ENCODE measurements at places on chromosomes 1 and 21.

- DNase-seq = no peak
Measured at GRCh38 chr1:26970810-26971209, 10.5 kb upstream of the KDF1 start.

GRCh38 chr1:1210726-1211540, 3.0 kb downstream of the TNFRSF4 start:
- DNase-seq = no peak

DNA sequence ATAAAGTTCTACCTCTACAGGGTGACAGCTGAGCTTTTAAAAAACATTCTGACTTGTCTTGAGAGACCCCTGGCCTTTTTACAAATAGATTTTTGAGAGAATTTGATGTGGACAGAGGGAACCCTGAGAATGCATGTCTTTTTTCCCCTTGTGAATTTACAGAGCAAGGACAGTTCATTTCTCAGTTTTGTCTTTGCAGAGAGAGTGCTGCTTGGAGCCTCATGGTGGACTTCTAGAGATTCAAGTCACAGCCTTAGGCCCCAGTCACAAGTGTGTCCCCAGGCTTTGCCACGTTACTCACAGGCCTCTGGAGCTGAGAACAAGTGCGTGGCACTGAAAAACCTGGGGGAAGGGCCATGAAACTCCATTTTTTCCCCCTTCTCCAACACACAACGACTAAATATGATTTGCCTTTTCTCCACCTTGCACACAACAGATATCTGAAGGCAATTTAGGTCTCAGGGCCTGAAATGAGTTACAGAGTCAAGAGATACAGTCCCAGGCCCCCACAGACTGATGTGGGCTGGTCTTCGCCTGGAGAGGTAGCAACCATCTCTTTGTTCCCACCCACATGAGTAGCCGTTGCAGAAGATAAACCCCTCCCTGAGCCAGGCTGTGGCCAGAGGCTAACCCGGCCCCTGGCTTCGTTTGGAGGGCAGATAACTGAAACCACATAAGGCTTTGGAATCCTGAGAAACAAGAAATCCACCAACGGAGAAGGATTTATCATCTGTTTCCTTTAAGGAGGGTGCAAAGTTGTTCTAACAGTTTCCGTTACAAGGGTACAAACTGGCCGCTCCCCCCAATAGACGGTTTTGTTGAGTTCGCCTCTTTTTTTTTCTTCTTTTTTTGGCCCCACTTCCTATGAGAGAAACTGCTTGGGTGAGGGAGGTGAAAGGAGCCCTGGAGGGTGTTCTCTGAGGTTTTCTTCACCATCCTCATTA, 1.0 kb upstream of the PIGV start:
- peak; percentile 13 for DNase-seq

DNA sequence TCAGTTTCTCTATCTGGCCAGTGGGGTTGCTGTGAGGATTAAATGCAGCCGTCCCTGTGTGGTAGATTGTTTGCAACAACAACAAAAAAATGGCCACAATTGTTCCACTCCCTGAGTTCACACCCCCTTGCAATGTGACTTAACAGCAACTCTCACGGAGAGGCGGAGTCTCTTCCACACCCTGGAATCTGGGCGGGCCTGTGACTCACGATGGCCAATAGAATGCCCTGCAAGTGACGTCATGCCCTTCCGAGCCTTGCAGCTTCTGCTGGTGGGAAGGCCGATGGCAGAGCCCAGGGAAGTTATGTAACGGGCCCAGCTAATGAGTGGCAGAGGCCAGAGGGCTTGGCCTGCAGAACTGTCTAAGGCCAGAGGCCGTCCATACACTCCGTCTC, 87.9 kb downstream of the RIPK4 start:
- DNase-seq = no peak

DNA sequence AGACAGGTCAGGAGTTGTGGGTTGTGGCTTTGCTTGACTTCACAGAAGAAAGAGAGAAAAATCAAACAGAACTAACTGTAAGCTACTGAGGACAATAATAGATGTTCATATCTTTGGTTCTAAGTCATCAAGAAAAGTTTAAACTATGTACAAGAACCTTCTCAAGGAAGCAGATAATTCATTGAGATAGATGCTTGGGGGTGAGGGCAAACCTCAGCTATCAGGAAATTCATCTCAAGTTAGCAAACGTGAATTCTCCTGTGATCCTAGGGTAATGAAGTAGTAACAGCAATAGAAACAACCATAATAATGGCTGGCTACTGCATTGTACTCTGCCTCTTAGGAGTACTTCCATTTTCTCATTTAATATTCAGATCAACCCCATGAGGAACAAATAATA, 506.2 kb downstream of the PLPP3 start:
- DNase-seq = no peak

DNA sequence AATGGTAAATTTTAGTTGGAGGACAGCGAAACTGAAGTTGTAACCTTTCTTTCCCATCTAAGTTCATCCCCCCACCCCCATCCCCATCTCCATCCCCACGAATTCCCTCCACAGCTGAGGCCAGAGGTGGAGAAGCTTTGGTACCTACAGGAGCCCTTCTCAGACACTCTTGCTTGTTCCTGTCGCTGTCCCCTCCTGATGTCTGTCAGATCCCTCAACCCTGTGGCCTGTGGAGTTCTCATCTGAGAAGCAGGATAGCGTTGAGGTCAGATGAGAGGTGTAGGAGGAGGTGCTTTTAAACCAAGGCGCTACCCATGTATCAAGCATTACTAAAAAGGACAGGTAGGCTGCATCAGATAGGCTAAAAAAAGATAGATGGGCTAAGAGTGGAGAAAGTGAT, 769 bp downstream of the NTPCR start:
- DNase-seq = no peak

- DNase-seq = no peak
Measured at GRCh38 chr1:100299521-100300222, 33.7 kb downstream of the RTCA start.

DNA sequence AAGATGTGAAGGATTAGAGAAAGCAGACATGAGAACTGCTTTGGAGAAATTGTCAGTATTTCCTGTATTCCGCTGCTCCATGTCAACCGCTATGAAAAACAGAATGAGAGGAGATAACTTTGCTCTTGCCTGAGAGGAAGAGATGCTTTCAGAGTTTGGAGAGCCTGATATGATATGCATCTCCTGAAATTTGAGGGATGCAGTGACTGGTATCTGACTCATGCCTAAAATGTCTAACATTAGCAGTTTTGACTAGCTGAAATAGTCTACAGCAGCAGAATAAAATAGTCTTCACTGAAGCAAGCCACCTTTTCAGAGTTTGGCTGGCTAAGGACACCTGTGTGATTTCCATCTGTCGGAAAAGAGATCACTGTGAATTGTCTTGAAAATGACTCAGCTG, 165.8 kb upstream of the LRRC7 start:
- no peak for DNase-seq

DNA sequence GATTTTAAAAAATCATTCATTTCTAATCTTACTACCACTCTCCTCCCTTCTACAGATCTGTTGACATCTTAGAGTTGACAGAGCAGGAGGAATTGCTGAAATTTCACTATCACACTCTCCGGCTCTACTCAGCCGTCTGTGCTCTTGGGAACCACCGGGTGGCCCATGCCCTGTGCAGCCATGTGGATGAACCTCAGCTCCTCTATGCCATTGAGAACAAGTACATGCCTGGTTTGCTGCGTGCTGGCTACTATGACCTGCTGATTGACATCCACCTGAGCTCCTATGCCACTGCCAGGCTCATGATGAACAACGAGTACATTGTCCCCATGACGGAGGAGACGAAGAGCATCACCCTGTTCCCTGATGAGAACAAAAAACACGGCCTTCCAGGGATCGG, 276.7 kb downstream of the ZP4 start:
- no peak for DNase-seq

DNA sequence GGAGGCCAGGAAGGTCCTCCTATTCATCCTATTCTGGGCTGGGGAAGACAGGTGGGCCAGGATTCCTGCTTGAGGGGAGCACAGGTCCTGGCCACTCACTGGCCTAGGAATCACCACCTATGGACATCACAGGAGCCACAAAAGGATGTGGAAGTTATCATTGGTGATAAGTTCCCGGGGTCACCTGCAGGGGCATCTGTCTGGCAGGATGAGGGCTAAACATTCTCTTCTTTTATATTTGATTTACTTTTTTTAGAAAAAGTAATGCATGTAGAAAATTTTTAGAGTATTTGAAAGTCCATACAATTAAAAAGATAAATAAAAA, 33.2 kb upstream of the KIAA0040 start:
- no peak for DNase-seq

- DNase-seq = no peak
Measured at GRCh38 chr1:192435704-192436103, 118.9 kb downstream of the RGS21 start.

DNA sequence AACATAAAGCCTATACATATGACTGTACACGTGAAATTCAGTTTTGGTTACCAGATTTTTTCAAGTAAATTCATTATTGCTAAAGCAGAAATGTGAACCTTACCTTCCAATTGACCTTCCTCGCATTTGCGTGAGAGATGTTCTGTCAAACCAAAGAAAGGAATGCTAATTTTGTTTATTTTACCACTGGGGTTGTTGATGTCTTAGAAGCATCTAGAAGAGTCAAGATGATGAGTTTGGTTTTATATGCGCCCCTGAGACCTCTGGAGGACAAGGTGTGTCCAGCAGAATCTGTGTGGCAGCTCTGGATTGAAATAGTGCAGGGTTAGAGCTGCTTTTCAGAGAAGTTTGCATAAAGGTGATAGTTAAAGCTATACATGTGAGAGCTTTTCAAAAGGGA, 48.4 kb downstream of the ZBTB40 start:
- no peak for DNase-seq

GRCh38 chr1:29381426-29381825, 145.1 kb downstream of the PTPRU start:
- no peak for DNase-seq

DNA sequence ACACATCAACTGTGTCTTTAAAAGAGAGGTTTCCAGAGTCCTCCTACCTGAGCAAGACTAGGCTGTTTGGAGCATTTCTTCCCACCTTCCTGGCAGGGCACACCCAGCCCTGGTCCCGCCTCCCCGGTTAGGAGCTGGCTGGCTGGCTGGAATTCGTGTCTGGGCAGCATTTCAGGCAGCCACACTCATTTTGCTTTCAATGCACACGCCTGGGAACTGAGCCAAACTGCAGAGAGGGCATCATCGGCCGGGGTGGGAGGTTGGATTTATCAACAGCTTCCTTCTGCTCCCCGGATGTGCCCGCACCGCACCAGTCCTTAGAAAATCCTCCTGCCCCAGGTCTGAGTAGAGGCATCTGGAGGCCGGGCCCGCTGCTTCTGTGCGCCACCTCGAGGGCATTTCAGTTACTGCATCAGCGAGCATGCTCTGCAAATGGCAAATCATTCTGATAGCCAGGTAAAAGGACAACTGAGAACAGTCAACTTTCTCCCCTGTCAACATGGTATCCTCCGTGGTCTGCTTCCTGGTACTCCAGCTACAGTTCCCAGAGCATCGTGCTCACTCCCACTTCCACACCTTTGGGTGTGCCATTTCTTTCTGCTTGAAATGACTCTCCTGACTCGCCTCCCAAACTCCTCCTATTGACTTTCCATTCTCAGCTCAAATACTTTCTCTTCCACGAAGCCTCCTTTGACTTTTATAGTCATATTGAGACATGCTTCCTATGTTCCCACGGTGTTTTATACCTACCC, 20.6 kb downstream of the TCEA3 start:
- peak; percentile 79 for DNase-seq

DNA sequence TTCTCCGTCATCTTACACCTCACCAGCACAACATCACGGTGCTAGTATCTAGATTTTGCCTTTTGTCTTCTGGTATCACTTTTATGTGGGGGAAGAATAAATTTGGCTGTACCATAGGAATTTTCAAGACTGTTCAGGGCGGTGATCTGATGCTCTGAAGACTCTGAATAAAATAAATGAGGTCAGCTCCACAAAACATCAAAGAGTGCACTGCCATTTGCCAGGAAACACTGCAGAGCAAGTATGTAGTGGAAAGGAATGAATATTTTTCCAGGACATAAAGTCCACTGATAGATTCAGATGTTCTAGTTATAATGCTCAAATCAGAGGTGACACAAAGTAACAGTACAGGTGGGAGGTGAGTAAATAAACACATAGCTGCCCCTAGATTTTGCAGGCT, 56.3 kb downstream of the ZP4 start:
- no peak for DNase-seq

- no peak for DNase-seq
Measured at GRCh38 chr1:109697066-109697465, 9.4 kb downstream of the GSTM1 start.

GRCh38 chr1:35932158-35932636, 1.3 kb downstream of the AGO3 start:
- no peak for DNase-seq

- no peak for DNase-seq
Measured at GRCh38 chr1:110620250-110620615, 14.1 kb upstream of the KCNA2 start.

GRCh38 chr1:158049853-158050252, 56.4 kb downstream of the KIRREL1 start:
- no peak for DNase-seq

- no peak for DNase-seq
Measured at GRCh38 chr1:35129080-35129479, 49.9 kb downstream of the ZMYM1 start.

- no peak for DNase-seq
Measured at GRCh38 chr1:55579332-55580001, 364.3 kb upstream of the USP24 start.

- DNase-seq = no peak
Measured at GRCh38 chr1:229191066-229191674, 79.7 kb upstream of the RAB4A start.

GRCh38 chr1:55530749-55531478, 315.8 kb upstream of the USP24 start:
- no peak for DNase-seq

- DNase-seq = no peak
Measured at GRCh38 chr1:202259705-202260104, 66.1 kb downstream of the LGR6 start.

DNA sequence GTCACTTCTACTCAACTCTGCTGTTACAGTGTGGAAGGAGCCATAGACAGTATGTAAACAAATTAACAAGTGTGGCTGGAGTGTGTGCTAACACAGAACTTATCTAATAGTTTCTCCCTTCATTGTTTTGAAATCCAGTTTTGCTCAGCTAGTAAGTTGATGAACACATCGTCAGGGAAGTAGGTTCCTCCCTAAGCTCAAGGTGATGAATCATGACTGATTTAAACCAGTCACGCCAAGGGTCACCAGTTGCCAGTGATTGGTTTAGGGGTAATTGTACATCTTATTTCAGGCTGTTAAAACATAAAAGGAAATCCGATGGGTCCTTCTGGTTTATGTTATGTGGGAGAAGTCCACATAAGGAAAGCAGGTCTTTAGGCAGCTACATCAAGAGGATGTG, 97.0 kb upstream of the CHODL start:
- no peak for DNase-seq

- no peak for DNase-seq
Measured at GRCh38 chr1:82179131-82179530, 378.4 kb downstream of the ADGRL2 start.

GRCh38 chr1:17156108-17156507, 36.9 kb upstream of the PADI2 start:
- no peak for DNase-seq

DNA sequence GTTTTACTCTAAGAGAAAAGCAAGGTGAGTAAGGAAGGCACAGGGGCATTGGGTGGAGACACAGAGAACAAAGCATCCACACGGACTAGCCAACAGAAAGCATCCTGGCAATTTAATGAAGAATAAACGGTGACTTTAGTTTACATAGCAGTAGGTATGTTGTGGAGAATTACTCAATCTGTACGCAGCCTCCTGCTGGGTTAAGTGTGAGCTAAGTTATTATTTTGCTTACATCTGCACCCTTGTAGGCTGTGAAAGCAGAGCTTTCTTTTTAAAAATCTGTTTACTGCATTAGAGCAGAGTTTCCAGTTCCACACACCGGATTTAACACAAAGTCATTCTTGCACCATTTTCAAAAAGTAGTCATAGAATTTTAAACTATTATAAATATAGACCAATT, 144.5 kb downstream of the AKT3 start:
- no peak for DNase-seq
